Thoracic aorta (tissue), 2 donors: ENCODE measurements at places on chromosomes 5 and 9. TPM values are rescaled to one million over a fixed set of nuclear protein-coding genes. Genes with fewer than 3 reads are reported as not detected.

The DPYSL3 gene
- 255 TPM for total RNA-seq

The GALNT12 gene
- total RNA-seq = 6.8 TPM

The PIP5KL1 gene
- total RNA-seq = 6.0 TPM

The ADAM19 gene
- total RNA-seq = 46.1 TPM

The SAXO1 gene
- 0.27 TPM for total RNA-seq

DNA sequence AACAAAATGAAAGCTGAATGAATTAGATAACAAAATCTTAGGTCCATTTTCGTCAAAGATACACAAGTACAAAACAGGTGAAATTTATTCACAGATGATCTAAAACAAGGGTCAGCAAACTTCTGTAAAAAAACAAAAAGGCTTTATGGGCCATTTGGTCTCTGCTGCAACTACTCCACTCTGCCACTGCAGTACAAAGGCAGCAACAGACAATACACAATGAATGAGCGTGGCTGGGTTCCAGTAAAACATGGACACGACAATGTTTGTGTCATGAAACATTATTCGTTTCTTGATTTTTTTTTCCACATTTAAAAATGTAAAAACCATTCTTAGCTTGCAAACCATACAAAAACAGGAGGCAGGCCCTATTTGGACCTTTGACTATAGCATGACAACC is 71.9 kb downstream of the ECPAS start:
- DNase-seq = no peak

DNA sequence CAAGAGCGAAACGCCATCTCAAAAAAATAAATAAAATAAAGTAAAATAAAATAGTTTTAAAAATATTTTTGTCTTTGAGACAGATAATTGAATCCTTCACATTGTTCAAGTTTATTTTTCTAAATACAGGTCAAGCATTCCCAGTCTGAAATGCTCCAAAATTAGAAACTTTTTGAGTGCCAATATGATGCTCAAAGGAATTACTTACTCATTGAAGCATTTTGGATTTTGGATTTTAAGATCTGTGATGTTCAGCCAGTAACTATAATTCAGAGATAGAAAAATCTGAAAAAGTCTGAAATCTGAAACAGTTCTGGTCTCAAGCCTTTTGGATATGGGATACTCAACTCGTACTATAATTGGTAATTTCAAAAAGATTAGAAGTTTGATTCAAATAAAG is 39.8 kb downstream of the RBM27 start:
- no peak for DNase-seq

DNA sequence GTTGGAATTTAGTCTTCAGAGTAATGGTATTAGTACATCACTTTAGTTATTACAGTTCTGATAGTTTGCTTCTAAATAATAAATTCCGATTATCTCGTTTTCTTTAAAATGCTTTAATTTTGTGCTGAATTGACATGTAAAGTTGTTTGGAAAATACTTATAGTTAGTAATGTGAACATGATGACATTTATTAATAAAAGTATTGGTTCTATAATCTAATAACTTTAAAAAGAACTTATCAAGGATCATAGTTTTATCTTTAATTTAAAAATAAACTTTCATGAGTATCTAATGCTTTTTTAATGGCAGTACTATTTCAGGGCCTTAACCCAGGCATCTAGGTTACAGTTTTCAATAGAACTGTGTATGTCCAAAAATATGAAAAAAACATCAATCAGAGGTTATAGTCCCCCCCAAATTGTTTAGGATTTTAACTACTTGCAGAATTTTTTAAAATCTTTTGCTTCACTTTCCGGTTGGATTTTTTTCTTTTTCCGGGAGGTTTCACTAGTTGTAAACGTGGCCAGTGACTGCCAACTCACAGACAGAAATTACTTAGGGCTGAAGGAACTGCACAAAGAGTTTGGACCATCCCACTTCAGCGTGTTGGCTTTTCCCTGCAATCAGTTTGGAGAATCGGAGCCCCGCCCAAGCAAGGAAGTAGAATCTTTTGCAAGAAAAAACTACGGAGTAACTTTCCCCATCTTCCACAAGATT is 680 bp downstream of the GPX8 start:
- DNase-seq = no peak

- DNase-seq = no peak
These were observed 611.5 kb downstream of the ZNF608 start for GRCh38 chr5:124134941-124135340.

GRCh38 chr5:170310256-170310926 is 12.8 kb upstream of the LCP2 start:
- DNase-seq = no peak

DNA sequence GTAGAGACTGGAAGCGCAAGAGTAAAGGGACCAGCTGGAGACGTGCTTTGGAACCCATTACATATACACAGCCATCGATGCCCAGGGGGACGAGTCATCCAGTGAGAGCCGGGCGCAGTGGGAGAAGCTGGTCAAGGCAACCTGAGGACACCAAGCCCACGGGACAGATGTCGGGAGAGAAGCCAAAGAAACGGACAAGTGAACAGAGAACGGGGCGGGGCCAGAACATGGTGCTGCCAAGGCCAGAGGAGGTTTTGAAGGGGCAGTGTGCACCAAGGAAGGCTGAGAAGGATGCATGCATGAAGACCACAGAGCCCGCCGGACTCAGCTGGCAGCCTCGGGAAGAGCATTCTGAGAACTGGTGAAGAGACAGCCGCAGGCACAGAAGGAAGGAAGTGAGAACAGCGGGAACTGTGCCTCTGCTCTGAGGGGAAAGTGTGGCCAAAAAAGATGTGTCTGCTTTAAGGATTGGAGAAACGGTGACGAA is 20.3 kb downstream of the CAMSAP1 start:
- DNase-seq = peak; percentile 35

DNA sequence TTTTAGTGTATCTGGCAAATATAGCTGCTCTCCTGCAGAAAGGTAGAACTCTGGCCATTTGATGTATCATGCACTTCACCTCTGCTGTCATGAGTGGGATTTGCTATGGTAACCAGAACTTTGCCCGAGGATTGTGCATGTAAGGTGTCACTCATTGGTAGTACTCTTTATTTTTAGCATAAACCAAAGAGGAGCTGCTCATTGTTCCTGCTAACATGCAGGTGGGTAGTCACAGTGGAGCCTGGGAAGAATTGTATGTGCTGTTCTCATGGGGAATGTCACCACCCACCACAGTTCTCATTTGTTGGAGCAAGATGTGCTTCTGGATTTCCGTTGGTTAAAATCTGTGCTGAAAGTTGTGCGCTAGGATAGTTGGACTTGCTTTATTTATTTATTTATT is 12.3 kb downstream of the PDZD2 start:
- no peak for DNase-seq

DNA sequence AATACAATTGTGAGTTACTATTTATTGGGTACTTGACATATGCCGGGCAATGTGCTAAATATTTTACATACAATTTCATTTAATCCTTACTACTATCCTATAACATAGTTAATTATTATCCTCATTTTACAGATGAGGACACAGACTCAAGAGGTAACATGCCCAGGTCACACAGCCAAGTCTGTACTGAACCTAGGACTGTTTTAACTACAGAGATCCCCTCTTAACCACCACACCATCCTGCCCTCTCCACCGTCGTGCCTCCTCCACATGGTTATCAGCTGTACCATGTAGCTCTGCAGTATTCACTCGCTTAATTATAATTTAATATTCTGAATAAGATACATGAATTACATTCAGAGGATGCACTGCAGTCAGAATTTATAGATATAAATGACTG is 5.3 kb downstream of the RAB14 start:
- DNase-seq = no peak

GRCh38 chr5:74306845-74307244 is 333.7 kb downstream of the ENC1 start:
- no peak for DNase-seq

DNA sequence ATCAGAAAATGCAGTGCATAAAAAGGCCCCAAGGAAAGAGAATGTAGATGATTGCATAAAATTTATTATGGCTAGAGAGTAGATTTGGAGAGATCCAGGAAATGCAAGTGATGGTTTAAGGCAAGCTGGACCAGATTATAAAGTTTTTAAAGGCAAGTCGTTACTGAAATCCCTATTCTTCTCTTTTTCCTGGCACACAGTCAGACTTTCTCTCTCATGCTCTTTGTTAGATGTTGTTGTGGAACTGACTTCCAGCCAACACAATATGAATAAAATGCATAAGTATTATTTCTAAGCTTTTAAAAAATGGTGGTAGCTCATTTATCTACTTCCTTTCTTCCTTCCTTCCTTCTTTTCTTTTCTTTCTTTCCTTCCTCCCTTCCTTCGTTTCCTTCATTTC is 1085.4 kb upstream of the CDH6 start:
- DNase-seq = no peak

- DNase-seq = no peak
These were observed 144.1 kb upstream of the LRRTM2 start for GRCh38 chr5:139019211-139019610.

DNA sequence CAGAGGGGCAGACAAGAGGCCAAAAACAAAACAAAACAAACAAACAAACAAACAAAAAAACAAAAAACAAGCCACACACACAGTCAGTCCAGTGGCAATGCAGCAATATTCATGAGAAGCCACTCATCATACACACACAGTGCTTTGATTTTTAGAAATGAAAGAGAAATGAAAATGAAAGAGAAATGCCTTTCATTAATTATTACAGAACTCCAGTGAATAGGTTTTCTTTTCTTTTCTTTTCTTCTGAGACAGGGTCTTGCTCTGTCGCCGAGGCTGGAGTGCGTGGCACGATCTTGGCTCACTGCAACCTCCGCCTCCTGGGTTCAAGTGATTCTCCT is 36.9 kb downstream of the SPRY4 start:
- no peak for DNase-seq

- no peak for DNase-seq
These were observed 4.7 kb downstream of the ABCA1 start for GRCh38 chr9:104923289-104923688.

DNA sequence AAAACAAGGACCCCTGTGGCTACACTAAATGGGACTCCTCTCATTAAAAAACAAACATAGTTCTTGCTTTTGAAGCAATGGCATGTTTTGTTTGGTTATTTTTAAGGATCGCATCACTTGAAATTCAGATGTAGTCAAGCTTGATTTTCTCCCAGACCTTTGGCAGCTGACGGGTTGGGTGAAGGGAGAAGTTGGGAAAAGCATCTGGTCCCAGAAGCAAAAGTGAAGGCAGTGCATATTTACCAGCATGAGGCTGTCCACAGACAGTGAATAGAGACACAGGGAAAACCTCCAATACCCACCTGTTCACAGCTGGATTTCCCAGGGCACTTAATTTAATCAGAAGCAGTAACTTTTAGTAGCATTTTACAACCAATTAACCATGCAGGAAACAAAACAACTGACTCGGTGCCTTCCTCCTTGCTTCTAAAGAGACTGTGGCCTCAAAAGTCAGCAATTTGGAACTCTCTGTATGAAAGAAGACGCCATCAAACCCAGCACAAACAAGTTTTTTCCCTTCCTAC is 245.4 kb downstream of the EBF1 start:
- DNase-seq = no peak

DNA sequence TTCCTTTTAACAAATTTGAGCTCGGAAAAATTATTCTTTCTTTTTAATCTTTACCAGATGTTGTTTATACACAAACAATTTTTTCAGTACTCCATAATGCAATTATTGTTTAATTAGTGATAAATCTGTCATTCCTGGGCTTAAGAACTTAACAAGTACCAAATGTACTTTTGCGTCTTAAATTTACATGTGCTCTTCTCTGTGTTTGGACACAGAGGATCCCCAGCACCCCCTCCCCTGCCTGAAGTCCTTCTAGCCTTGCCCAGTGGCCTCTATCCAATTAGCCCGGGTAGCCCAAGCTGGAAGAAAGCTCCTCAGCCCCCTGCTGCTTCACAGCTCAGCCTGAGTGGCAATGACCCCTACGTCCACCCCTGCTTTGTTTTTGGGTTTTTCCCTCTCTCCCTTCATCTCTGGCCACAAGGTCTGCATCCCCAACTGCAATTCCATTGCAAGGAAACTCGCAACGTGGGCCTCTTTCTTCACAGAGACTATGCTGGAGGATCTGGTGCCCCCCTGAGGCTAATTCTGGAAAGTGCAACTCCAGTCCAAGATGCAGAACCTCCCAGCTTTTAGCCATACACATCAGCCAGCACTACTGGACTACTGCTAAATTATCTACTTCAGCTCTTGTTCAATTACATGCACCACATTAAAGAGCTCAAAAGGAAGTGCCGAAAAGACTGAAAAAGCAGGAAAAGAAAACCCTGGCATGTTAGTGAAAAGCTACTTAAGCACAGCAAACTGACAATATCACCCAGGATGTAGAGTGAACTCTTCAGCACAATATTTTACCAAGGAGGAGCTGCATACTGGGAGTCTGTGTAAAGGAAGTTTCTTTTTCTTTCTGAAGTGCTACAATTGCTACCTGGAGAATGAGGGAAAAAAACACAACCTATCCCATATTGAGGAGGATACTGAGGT is 186.2 kb downstream of the FANCC start:
- no peak for DNase-seq

GRCh38 chr9:112849363-112849922 is 41.2 kb downstream of the SLC46A2 start:
- no peak for DNase-seq
